ENCODE measurements at places on chromosomes 12 and 14. TPM values are rescaled to one million over a fixed set of nuclear protein-coding genes. Genes with fewer than 3 reads are reported as not detected.

- no peak for DNase-seq
Measured at GRCh38 chr14:59688224-59689170, 111.9 kb upstream of the CCDC175 start.

The TDRD9 gene
- 7.9 TPM for total RNA-seq

DNA sequence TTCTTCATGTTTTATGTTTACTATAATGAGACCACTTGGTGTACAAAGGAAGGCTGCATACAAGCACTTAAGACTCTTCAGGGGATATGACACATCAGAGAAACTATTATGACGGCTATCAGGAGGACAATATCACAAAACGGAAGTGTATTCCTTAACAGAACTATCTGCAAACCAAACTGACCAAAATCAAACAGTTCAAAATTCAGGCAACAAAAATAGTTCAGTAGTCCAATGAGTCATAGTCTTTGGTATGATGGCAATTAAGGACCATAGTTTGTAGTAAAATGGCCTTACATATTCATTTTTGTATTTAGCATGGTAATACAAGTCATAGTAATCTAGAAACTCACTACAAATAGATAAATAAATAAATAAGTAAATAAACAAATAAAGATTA is 1638.7 kb upstream of the SEL1L start:
- no peak for DNase-seq

DNA sequence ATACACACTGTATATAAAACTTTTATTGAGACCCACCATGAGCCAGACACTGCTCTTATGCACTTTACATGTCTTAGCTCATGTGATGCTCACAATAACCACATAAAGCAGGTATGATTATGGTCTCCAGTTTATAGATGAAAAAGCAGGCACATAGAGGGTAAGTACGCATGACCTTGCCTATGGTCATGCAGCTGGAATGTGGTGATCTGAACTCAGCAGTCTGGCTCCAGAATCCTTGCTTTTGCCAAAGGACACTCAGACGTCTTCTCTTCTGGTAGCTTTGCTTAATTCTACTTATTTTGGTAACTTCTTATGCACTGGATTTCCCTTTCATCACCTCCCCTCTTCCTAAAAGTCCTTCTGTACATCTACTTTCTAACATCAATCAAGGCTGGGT is 103.3 kb upstream of the CRY1 start:
- DNase-seq = no peak

GRCh38 chr14:92012121-92012748 is 27.6 kb downstream of the TRIP11 start:
- DNase-seq = no peak

DNA sequence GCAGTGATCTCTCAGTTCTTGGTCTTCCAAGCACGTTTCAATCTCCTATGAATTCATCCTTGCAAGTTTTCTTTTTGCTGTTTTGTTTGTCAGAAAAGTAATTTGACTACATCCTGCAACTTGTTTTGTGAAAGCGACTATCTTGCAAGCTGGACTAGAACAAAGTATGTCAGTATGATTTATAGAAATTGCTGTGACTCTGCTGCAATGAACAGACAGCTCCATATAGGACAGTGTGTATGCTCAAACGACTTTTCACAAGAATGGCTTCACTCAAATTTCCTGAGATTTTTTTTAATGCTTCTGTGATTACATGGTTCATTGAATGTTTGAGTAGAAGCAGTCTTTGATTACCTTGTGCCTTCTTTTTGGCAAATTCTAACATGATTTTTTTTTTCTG is 123.5 kb upstream of the TRHDE start:
- DNase-seq = no peak

- no peak for DNase-seq
Measured at GRCh38 chr14:101187816-101188570, 284.5 kb upstream of the RTL1 start.

The JPH4 gene
- 2.0 TPM for total RNA-seq

GRCh38 chr14:70857496-70857890 is 48.2 kb upstream of the MAP3K9 start:
- DNase-seq = no peak

The GPRC5D gene
- not detected for total RNA-seq

- DNase-seq = no peak
Measured at GRCh38 chr12:106760184-106760531, 14.3 kb upstream of the RIC8B start.

DNA sequence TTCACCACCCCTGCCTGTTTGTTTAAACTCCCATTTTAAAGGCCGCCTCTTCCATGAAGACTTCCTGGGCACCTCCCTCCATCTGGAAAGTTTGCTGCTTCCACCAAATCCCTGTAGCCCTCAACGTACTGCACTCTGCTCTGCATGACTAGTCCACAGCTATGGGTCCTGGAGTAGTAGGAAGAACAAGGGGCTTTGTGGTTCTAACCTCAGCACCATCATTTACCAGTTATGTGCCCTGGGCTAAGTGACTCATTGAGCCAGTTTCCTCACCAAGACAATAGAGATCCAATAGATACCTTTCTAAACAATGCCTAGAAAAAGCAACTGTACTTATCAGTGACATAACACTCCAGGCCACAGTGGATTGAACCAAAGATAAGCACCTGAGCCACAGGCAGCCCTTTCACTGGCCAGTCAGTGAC is 8.5 kb upstream of the LTBP2 start:
- DNase-seq = no peak

The CCDC196 gene
- not detected for total RNA-seq

The CACNA2D4 gene
- 6.6 TPM for total RNA-seq

The ADIPOR2 gene
- 52.9 TPM for total RNA-seq

- no peak for DNase-seq
Measured at GRCh38 chr12:71214511-71215285, 56.9 kb upstream of the TSPAN8 start.

DNA sequence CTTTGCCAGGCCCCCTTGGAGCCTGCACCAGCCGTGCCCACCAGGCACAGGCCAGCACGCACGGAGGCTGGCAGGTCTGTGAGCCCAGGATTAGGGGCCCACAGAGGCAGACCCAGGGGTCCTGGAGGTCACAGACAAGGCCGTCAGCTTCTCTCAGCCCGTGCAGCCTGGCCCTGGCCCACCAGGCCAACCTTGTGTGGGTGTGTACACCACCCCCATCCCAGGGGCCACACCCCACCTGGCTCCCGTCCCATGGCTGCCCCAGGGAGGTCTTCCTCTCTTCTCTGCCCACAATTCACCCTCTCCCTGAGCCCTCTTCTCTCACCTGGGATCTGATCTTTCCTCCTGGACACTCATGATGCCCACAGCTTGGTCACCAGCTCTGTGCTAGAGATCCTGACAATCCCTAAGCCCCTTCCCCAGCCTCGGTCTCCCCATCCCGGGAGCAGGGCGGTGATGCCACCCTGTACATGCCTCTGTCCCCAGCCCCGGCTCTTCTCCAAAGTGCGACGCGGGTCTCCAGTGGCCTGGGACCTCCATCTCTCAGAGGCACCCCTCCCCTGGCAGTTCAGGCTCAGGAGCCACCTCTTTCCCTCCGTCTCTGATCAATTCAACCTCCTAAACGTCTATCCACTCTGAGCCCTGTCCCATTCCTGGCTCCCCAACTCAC is 31.1 kb upstream of the GPR132 start:
- DNase-seq = no peak

- DNase-seq = no peak
Measured at GRCh38 chr14:68922201-68922621, 56.9 kb downstream of the ACTN1 start.

Data from upper lobe of left lung (tissue), 6 donors.